ENCODE measurements at places on chromosomes 1 and 21.

GRCh38 chr21:45470087-45470515 lies 65.1 kb downstream of the COL18A1 start:
- no peak for DNase-seq

DNA sequence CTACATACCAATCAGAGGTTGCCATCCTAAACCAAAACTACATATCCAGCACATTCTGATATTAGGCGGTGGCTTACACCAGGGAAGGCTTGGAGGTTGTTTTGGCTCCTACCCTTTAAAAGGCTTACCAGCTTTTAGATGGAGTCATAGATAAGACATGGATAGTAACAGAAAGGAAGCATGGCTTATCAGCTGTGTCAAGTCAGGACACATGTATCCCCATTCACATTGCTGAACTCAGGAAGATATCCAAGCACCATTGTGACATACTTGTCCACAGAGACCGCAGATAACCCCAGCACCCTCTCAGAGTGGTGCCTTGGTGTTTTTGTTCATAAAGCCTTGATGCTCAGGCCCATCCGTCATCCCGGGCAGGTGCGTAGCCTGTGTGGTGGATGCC lies 39.7 kb downstream of the ADARB1 start:
- DNase-seq: no peak

DNA sequence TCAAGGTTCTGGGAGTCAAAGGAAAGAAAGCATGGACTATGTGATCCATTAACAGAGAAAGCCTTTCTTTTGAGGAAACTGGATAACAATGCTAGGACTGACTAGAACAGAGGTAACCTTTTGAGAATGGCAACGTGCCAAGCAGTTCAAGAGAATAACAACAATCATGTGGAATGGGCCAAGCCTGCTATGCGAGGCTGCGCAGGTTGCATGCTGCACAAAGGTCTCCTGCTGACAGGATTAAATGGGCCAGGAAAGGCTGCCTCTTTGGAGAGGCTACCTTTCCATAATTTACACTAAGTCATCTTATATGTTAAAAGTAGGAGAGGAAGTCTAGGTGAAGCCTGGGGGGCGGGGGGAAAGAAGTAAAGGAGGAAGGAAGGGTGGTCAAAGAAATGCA lies 5.8 kb downstream of the PCNX2 start:
- DNase-seq: no peak

DNA sequence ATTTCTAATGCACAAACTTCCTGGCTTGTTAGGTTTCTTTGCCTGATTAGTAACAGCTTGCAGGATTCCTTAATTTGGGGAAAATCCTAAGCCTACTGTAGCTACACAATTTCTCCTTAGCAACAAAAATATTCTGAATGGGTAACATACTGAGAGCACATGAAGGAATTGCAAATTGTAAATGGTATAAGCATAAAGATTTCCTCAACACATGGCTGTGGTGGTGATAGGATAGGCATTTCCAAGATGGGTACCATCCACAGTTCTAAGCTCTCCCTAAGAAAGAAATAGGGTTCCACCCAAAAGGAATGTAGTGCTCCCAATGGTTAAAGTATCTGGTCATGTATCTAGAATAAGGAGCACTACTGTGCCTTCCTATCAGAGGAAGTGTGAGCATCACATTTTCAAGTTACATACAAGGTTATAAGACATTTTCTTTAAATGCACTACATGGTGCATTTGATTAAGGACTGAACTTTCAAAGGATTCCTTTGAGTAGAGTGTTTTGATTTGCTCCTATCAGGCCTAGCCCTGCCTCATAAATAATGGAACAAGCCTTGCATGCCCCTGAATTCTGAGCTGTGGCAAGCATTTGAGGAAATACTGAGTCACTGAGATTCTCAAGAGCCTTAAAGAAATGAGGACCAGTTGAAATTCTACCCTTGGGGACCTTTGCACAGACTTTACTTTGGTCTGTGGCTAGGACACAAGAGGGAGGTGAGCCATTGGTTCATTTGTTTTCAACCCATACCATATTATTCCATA lies 286.4 kb downstream of the PTBP2 start:
- DNase-seq: no peak

DNA sequence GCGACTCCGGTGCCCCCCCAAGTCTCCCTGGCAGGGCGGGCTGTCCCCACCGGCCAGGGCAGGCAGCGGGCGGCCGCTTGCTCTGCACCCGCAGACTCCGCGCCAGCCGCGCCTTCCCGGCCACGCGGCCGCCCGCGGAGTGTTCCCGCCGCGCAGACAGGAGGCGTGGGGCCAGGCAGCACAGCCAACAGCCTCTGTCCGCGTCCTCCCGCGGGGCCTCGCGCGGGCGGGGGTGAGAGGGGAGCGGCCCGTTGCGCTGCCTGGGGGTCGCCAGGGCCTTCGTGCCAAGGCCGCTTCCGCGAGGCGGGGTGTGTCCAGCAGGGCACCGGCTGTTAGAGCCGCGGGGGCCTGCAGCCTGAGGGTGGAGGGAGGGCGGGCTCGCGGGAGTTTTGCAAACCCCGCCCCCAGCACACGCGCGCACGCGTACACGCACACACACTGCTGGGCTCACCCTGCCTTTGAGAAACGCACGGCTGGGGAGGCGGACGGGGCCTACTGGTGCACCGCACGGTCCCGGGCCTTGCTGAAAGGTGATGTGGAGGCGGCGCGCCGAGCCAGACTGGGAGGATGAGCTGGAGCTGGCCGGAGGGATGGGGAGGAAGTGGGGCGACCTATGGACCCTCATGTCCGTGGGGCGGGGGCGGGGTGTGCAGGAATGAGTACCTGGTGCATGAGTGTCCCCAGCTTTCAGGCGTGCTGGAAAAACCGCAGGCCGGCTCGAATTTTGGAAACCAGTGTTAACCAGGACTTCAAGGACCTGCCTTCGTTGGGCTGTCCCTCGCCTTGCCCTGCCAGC lies 41.5 kb downstream of the KIAA1614 start:
- DNase-seq: peak; percentile 62

DNA sequence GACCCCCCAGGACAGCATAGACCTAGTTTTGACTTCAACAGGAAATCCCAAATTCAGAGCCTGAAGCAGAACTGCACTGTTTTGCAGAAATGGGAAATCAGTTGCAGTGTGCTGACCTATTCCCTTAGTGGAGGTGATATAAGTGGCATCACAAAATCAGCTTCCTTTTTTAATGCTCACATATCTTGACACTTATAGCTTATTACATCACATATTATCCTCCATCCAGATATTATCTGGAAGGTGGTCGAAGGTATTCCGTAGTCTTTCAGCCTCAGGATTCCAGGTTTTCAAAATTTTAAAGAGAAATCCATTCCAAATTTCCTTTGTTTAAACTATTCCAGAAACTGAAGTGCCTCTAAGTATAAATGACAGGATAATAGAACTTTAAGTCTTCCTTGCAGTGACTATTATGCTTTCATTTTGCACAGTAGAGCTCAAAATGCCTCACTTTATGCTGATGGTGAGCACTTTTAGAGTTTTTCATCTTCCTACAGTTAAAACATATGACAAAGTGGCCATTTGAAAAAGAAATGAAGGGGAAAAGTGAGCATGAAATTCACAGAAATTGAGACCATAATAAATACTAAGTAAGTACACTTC lies 106.4 kb upstream of the DPYD start:
- DNase-seq: no peak

DNA sequence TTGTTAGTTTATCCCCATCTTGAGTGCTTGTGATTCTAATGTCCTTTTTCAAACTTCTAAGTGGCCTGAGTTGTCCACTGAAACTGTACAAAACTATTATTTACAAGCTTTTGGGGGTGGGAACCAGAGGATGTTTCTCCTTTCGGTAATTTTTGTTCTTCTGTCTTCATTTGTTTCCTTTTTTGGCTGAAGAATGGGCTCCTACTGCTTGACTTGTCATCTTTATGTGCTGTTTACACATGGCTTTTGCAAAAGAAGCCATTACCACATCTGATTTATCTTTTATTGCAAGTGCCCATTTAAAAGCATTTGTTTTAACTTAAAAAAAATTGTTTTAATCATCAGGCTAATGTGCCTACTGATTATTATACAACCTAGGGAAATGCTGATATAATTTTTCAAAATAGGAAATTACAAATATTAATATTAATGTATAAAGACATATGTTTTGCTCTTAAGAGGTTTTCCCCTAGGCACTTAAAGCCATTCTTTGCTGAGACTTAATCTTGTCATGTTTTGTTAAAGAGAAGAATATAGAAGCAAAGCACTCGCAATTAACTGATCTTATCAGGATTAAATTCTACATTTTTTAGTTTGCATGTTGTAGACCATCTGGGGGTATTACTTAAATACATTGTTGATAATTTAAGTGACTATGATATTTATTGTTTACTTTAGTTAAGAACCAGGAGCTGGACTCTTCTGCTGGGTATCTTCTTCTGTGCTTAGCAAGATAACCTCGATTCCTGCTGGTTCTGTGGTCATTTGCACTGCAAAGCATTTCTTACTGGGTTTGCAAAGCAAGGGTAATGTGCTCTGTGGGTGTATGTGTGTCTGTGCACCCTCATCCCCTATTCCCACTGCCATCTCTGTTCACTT lies 40.1 kb downstream of the TMEM200B start:
- DNase-seq: no peak

DNA sequence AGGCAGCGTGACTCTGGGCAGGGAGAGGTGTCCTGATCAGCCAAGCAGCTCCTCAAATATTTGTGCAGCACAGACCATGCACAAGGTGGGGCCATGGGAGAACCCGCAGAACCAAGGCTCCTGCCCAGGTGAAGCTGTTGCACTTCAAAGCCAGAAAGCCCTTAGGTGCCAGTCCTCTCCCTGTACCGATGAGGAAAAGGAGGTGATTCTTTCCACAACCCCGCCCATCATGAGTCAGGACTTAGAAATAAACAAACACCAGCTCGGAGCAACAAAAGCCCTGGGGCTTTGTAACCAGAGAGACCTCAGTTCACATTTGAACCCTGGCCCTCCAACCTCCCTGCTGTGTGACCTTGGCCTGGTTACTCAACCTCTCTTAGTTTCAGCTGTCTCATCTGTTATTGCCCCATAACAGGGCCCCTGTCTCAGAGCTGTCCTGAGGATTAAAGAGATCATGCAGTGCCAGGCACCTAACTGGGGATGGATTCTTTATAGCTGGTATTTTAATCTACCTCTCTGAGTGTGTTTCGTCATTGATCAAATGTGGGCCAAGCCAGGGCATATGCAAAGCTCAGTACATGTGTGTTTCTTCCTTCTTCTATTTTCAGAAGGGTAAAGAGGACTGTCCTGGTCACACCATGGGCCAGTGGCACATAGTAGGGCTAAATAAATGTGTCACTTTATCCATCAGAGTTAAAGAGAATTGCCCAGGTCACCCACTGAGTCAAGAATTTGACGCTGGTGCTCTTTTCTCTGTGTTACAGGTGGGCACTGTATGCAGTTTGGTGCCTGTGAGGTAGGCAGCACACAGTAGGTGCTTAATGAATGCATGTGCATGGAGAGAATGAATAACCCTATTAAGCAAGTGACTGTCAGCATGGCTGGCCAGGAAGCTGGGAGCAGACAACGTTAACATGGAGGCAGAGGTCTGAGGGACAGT lies 1.4 kb downstream of the LDLRAD1 start:
- DNase-seq: no peak

- no peak for DNase-seq
Observed at GRCh38 chr1:27574871-27575831, 28.8 kb downstream of the AHDC1 start.

DNA sequence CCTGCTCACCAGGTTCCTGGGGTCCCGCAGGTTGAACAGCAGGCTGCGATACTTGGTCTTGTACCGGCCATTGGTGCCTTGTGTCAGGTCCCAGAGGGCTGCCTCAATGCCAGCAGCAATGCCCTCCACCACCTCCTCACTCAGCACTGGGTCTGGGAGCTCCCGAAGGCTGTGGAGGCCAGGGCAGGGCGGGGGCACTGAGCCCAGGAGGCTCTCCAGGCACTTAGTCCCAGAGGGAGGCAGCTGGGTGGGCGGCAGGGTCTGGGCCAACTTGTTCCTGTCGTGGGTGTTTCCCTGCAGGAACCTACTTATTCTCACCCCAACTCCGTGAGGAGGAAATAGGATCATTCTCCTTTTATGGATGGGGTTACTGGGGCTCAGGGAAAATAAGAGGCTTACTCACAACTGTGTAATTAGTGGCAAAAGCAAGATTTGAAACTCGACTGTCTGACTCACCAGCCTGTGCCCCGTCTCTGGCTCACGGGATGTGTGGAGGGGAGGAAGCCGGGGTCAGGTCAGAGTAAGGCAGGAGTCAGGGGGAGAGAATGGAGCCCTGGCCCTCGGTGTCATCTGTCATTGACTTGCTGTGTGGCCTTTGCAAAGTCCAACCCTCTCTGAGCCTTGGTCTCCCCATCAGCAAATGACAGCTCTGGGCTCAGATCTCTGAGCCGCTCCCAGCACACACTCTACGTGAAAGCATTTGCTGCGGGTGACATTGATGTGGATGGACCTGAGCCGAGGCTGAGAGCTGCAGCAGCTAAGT lies 17.2 kb downstream of the SPOCD1 start:
- no peak for DNase-seq

DNA sequence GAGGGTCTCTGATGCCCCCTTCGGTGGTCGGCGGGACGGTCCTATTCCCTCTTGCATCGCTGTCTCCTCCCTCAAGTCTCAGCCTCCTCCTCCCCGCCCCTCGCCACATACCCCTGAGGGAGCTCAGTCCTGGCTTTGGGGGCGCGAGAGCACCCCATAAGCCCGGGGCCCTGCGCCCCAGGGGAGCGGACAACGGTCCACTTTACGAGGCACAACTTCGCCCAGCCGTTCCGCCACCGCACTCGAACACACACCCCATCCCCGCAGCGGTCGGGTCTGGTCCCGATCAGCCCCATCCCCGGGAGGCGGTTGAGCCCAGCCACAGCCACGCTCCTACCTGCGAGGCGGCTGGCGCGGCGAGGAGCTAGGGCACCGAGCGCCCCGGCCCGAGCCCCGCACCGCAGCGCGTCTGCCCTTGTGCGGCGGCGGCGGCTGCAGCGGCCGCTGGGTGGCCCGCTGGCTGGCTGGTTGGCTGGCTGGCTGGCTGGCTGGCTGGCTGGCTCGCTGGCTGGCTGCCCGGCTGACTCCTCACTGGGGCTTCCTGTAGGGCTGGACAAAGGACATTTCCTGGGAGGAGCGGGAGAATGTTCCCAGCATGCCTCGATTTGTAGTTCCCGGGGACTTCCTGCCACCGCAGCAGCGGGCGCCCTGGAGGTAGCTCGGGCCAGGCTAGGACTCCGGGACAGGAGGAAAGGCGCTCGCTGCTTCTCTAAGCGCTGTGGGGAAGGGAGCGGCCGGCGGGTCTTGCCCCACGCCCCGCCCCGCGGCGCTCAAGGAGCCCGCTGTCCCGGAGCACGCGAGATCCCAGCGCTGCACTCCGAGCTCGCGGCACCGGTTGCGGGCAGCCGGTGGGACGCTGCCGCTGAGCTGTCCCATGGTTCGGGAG lies at the start of gene ZNF697:
ZNF697 (minus strand) TSS at position 533 of the 886 bp plus-strand sequence. CDS start 22,166 bp downstream, outside the sequence.
- peak; percentile 15 for DNase-seq

Data from CD4-positive, alpha-beta T cell treated with Interleukin-6 at 100 ng/mL for 8 hours (primary cell).